ENCODE measurements at places on chromosomes 11 and 22.

GRCh38 chr11:68090706-68091105 lies 30.5 kb downstream of the CHKA start:
- no peak for DNase-seq

DNA sequence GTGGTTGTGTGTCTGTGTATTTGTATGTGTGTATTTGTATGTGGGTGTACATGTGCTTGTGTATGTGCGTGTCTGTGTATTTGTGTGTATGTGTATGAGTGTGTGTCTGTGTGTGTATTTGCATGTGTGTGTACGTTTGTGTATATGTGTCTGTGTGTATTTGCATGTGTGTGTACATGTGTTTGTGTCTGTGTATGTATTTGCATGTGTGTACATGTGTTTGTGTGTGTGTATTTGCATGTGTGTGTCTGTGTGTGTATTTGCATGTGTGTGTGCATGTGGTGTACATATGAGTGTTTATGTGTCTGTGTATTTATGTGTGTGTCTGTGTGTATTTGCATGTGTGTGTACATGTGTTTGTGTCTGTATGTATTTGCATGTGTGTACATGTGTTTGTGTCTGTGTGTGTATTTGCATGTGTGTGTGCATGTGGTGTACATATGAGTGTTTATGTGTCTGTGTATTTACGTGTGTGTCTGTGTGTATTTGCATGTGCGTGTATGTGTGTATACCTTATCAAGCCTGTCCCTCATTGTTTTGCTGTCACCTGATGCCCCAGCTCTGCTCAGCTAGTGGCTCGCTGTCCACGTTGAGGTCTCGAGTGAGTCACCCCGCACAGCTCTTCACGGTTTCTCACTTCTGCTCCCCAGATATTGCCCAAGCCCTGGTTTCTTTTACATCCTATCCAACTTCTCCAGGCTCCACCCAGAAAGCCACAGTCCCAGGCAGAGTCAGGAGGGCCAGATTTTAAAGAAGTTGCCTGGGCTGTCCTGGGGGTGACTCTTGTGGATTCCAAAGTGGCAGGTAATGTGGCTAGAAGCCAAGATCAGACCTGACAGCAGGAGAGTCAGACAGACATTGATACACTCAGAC lies 15.2 kb downstream of the MB start:
- no peak for DNase-seq

DNA sequence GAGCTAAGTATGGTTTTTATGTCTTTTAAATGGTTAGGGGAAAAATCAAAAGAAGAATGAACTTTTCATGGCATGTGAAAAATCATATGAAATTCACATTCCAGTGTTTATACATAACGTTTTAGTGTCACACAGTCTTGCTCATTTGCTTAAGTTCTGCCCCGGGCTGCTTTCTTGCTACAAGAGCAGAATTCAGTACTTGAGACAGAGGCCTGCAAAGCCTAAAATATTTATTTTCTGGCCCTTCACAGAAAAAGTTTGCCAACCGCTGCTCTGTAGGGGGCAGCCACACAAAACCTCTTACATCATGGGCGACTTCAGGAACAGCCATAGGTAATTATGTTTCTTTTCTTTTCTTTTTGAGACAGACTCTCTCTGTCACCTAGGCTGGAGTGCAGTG lies 1.0 kb upstream of the ATG2A start:
- DNase-seq, result peak; percentile 28

- no peak for DNase-seq
Observed at GRCh38 chr11:117511931-117512539, 184.4 kb downstream of the CEP164 start.

DNA sequence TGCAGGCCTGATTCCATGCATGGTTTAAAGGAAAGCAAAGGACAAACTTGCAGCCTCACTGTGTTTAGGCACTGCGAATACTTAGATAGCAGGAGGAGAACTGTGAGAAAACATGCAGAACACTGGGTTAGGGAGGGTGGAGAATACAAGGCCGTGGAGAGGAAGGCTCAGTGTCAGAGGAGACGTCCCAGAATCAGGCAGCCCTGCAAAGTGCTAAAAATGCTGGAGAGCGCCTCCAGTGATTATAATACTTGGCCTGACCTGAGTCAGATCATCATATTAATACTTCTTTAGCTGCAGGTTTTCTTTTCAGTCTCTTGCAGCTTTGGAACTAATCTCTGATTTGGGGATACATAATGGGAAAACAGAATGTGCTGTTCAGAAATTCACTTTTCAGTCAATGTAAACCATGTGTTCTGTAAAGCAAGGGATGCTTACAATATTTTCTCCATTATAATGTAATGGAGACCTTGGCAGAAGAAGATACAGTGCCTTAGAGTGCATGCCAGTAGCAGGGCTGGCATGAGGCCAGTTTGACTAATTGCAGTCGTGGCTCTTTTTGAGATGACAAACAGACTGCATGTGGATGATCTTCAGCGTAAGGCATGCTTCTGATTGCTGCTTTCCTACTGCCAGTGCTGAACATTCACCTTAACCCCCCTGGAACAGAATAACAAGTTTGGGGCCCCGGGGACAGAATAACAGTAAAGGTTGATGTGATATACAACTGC lies 16.8 kb downstream of the EXT2 start:
- DNase-seq, result peak; percentile 65

GRCh38 chr22:35021161-35021560 lies 44.8 kb upstream of the ISX start:
- no peak for DNase-seq

GRCh38 chr11:119192111-119192510 lies 6.8 kb downstream of the NHERF4 start:
- DNase-seq, result no peak

GRCh38 chr11:28303477-28304191 lies 195.4 kb downstream of the METTL15 start:
- no peak for DNase-seq

DNA sequence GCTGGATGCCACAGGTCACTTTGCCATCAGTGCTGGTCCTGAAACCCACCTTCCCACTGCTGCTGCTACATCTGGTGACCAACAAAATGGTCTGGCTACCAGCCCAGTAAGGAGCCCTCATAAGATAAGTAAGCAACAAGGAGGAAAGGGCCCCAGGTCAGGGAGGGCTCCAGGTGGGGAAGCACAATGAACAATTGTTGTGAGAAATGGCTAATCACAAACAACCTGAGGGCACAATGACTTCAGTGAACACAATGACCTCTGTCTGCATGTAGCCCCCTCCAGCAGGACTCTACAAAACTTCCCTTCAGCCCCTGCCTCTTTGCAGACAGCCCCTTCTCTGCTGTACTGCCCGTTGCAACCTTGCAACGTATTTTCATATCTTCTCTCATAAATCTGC lies 19.4 kb upstream of the FBLN1 start:
- no peak for DNase-seq

DNA sequence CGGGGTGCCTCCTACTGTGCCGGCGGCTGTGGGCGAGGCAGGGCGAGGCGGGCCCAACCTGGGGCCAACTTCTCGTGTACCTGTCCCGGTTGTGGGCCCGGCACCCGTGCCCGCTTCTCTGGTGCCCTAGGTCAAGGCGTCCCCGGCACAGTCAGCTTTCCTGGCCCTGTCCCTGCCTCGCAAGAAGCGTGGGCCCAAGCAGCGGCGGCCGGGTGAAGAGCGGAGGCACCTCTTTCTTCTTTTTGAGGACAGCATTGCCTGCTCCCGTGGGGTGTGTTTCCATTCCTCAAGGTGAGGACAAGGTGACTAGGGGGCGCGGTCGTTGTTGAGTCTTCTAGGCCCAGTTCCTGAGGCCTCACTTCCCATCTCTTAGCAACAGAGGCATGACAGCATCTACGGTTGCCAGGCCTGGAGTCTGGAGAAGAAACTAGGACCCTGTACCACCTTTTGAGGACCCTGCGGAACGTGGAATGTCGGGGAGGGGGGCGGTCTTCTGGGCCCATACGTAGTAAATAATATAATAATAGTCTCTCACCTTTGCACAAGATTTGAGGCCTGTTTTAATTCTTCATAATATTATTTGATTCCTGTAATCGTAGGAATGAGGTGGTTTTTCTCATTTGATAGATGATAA lies 418 bp downstream of the ACO2 start:
- DNase-seq, result no peak
